ENCODE measurements at places on chromosomes 2 and 18.

DNA sequence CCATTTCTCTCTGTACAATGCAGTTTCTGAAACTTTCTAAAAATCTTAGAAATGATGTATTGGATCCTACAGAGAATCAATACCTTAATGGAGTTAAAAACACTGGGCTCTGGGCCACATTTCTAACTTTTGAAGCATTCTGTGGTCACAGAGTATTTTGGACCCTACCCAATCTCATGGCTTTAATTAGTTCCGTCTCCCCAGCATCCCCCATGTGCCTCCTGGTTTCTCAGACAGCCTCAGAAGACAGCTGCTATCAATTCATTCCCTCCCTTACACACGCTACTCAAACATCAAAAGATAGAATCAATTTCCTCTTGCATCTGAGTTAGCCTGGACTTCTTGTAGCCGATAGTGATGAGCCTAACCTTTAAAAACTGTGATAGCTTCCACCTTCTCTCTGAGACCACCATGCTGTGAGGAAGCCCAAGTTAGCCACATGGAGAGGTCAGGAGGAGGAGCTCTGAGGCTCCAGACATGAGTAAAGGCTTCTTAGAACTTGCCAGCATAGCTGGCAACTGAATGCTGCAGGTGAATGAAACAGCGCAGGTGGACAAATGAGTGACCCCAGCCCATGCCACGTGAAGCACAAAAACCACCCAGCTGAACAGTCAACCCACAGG, 10.4 kb downstream of the ADCY3 start:
- DNase-seq, result peak; percentile 90

GRCh38 chr2:96773922-96774321, 13.2 kb downstream of the CNNM4 start:
- DNase-seq, result no peak

DNA sequence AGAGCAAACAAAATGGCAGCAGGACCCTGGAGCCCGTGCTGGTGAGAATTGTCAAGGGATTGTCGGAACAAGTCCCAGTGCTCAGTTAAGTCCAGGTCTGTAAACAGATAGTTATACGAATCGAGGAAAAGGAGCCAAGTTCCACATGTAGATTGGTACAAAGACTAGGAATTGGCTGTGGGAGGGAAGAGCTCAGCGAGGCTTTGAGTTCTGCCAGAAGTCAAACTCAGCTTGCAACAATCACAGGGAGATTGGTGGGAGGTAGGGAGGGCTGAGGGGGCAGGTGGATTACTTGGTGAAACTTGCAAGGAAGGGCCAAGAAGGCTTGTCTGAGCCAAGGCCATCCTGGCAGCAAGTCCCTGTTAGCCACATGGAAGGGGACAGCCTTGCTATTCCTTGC, 217.8 kb upstream of the ARL4C start:
- no peak for DNase-seq

DNA sequence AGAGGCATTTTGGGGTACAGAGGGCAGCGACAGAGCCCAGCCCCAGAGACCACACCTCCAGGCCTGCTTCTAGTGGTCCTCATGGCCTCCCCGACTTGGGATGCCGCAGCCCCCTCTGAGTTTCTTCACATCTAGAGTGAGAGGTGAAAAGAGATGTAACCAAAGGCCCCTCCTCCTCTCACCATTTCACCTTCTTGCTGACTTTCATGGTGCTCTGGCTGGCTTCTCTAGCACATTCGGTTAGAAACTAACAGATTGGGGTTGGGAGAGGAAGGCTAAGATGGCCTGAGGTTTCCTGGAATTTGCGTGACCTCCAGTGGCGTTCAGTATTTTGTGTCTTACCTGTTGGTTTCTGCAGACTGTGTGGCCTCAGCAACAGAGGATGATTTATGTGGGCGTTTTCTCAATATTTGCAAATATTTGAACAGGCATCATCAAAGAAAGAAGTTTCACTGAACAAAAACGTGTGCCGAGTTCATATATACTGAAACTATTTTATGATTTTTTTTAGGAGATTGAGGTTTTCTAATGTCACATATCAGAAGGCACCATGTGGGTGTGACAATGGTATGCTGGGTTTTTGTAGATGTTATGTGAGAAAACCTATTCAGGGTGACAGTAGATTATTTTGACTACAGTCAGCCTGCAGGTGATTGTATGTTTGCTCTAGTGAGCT, 69.9 kb upstream of the BCL2L11 start:
- no peak for DNase-seq

GRCh38 chr2:168920504-168921157, 19.5 kb downstream of the G6PC2 start:
- peak; percentile 36 for DNase-seq

DNA sequence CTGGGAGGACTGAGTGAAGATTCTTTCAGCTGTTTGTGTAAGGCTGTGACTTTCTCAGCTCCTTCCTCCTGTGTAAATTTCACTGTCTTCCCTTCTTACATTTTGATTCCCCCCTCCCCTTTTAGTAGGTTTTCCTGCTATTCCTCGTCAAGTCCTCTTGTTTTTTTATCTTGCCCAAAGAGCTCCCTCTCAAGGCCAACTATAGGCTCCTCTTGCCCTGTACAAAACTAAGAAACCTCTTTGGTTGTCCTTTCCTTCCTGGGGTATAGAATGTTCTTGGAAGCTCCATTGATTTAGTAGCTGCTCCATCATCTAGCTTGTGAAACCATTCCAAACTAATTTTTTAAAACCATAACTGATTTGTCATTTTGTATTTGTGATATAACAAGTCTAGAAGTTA, 7.3 kb downstream of the CCDC121 start:
- no peak for DNase-seq

GRCh38 chr2:10252224-10252623, 50.5 kb upstream of the HPCAL1 start:
- DNase-seq, result no peak

GRCh38 chr2:152622219-152622618, 95.0 kb downstream of the PRPF40A start:
- DNase-seq, result no peak

- DNase-seq, result no peak
These were observed 47.8 kb upstream of the GALNT13 start for GRCh38 chr2:153823880-153824279.

- DNase-seq, result peak; percentile 72
These were observed 117.4 kb upstream of the ITGB6 start for GRCh38 chr2:160317181-160318099.

DNA sequence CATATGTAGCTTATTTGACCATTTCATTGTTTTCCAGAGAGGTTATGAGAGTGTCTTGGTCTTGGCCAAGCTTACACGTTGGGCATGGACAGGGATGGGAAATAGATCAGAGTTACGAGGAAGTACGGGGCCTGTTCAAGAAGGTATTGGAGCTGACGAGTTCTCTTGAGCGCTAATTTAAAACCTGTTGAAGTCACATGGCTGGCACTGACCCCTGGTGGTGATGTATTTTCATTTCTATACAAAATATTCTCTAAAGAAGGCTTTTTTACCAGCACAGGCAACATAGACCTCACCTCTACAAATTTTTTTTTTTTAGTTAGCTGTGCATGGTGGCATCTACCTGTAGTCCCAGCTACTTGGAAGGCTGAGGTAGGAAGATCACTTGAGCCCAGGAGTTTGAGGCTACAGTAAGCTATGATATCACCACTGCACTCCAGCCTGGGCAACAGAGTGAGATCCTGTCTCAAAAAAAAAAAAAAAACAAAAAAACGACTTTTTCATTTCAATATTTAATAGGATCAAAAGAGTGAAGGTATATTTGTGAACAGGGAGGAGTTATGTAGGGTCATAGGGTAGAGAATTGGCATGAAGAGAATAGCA, 19.6 kb downstream of the UGP2 start:
- DNase-seq, result peak; percentile 59

DNA sequence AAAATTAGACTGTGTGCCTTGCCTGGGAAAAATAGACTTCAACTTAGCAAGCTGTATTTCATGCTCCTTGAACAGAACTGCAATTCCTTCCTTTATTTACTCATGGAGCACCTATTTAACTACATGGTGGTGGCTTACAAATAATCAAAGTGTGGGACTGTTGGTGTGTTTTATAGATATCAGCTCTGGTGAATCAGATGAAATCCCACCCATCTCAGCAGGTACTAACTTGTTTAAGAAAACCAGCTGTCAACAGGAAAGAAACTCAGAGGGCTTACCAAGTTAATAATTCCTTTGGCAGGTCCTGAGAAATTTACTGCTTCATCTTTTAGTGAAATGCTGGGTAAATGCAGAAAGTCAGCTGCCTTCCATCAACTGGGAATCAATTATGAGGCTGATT, 830.6 kb downstream of the SLC4A3 start:
- DNase-seq, result no peak

DNA sequence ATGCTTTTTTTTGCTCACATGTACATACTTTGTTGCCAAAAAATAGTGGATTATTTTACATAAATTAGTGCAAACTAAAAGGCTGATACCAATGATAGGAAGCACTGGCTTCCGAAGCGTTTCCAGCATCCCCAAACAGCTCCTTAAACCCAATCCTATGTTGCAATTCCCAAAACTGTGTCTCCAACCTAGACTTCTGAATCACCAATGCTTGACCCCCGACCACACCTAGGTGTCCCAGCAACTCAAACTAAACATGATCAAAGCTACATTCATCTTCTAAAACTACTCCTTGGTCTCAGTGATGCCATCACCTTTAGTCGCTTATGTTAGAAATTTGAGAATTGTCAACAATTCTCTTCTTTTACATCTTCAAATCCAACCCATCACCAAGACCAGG, 13.4 kb downstream of the ATP8B1 start:
- DNase-seq, result no peak

GRCh38 chr2:53508667-53509066, 258.9 kb upstream of the CHAC2 start:
- peak; percentile 5 for DNase-seq

DNA sequence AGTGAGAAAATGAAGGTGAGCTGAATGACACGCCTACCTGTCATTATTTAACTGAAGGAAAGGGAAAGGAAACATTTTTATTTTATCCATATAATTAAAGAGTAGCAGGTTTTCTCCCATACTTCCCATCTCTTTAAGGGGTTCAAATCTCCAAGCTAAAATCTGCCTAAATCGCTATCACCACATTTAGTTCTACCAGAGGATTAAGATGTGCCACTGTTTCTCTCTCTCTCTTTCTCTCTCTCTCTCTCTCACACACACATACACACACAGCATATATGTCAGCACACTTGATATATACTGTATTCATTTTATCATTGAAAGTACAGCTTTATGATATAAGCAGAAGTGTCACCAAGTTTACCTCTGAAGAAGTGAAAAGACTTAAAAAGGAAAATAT, 3.1 kb downstream of the WIPF1 start:
- no peak for DNase-seq

DNA sequence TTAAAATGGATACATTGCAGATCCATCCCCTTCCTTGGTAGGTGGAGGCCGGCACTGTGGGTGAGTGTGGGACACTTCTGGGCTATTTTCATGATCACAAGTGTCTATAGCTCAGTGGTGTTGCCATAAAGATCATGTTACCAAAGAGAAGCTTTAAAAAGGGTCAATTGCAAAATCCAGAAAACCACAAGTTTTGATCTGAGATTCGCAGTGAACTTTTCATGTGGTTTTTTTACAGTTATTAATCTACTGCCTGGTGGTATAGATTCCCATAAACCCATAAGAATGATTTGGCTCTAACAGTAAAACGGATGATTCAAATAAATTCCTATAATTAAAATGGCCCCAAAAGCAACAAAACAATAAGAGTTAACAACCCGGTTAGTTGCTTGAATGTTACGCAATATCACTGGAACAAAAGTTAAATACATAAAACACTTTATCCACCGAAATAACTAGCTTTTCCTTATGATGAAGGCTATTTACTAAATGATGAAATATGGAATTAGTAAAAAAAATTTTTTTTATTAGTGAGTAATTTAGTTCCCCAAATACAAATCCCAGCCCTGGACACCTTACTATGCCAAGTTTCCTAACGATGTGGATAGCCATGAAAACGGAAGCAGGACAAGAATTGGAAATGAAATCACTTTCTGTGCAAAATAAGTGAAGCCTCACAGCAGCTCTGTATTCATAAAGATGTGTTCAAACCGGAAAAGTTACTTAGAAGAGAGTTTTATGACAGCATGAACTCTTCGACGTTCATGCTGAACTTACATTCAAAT, 95.6 kb upstream of the THOC1 start:
- peak; percentile 93 for DNase-seq

DNA sequence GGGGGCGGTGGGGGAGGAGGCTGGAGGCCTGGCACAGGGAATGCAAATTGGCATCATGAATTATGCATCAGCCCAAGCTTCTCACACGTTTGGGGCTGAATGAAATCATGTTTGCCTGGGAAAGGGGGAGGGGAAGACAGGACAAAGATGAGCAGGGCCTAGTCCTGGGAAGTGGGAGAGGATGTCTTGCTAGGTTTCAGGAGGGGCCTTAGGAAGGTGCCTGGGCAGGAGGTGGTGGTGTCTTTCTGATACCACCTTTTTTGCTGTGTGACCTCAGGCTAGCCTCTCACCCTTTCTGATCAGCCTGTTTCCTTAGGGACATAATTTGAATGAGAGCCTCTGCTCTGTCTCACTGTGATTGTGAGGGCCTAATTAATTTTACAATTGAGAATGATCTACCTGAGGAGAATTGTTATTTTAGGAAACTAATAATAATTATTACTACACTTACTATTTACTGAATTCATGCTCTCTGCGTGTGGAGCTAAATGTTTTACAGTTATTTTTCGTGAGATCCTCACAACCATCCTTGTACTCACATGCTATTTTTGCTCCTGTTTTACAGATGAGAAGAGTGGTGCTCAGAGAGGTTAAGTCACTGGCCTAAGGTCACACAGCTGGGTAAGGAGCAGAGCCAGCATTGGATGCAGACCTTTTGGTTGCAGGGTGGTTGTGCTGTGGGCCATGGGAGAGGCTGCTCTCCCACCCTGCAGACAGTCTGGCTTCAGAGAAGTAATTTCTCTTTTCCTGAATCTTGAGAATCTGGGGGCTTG, 39.6 kb downstream of the INHBB start:
- no peak for DNase-seq

DNA sequence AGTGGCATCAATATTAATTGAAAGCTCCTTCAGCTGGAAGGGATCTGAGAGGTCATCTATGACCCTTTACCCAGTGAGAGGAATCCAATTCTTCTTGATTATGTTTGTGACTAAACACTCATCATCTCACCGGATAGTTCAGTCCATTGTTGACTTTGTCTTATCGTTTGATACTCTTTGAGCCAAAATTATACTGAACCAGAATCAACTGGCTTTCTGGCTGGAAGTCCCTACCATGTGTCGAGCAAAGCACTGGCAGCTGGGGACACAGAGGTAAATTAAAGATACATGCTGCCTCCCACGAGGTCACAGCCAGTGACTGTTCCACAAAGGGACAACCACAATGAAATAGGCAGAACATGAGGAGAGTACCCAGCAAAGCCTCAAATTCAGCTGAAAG, 91.4 kb upstream of the FHL2 start:
- DNase-seq, result no peak

Measured in RPMI7951 (cell line).